Occipital lobe (tissue), 3 donors: ENCODE measurements at places on chromosomes 7 and 10. TPM values are rescaled to one million over a fixed set of nuclear protein-coding genes. Genes with fewer than 3 reads are reported as not detected.

DNA sequence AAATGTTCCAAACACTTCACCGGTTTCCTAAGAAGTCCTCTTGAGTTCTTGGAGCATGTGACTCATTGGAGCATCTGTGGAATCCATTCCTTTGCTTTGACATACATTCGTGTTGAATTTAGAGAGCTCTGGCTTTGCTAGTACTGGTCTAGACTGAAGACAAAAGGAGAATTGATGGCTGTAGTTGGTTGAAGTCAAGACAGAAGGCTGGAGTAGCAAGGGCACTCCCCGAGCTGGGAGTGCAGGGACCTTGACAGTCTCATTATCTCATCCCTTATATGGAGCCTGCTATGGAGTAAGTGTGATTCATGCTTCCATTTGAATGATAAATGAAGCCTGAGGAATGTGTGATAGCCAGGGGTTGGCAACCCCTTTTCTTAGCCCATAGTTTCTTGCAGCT is 1249.1 kb downstream of the TYW1 start:
- no peak for DNase-seq

- DNase-seq: no peak
These were observed 797.2 kb downstream of the TNS3 start for GRCh38 chr7:46784732-46785131.

DNA sequence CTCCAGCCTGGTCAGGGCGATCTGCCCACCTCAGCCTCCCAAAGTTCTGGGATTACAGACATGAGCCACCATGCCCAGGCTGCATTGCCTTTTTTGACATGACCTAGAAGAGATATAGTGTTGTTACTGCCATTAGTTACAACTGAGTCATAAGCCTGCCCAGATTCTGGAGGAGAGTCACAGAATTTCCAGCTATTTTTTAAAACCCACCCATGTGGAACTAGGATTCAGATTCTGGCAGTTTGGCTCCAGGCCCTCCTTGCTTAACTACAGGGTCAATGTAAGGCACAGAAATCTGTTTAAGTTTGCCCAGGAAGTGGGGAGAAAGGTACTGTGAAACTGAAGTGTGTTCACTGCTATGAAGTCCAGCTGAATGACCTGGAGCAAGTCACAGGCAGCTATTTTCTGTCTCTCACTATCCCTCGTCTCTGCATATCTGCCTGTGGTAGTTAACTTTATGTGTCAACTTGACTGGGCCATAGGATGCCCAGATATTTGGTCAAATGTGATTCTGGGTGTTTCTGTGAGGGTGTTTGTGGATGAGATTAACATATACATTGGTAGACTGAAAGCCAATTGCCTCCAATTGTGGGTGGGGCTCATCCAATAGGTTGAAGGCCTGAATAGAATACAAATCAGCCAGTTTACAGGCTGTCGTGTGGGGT is 8.4 kb upstream of the MARVELD1 start:
- no peak for DNase-seq

DNA sequence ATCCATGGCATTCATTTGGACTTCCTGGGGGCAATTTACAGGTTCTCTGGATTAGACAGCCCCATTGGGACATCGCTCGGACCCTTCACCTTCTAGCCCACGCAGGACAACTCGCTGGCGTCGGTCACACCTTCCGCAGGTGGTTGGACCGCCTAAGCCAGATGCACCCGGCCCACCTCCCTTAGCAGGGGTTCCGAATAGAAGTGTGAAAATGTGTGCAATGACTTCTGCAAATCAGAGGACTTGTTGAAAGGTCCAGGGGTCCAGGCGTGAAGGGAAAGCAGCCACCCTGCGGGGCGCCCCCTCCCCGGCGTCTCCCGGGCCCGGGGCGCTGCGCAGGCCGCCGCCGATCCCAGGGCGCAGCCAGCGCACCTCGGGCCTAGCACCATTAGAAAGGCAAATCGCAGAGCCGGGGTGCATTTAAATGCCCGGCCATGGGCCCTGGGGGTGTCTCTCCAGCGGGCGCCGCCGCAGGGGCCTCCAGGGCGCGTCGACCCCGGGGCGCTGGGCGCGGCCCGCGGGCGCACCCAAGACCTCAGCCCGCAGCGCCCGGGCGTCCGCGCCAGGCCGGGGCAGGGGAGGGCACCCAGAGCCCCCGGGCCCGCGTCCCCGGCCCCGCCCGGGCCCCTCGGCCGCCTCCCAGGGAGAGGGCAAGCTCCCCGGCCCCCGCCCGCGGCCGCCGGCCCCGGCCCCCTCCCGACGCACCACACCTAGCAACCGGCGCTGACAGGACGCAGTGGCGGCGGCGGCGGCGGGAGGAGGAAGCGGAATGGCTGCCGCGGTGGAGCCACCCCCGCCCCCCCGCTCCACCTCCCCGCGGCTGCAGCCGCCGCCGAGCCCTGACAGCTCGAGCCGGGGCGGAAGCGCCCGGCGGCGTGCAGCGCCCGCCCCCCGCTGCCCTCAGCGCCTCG is 1.2 kb downstream of the JAZF1 start:
- DNase-seq: peak; percentile 63

GRCh38 chr10:44853148-44853734 is 57.9 kb upstream of the TMEM72 start:
- no peak for DNase-seq

GRCh38 chr7:3551536-3551935 is 250.5 kb downstream of the SDK1 start:
- DNase-seq: no peak

- no peak for DNase-seq
These were observed 11.8 kb downstream of the FAM3C start for GRCh38 chr7:121384265-121384664.

GRCh38 chr7:148318102-148318811 is 272.3 kb upstream of the C7orf33 start:
- no peak for DNase-seq

- DNase-seq: no peak
These were observed 87.4 kb downstream of the WDFY4 start for GRCh38 chr10:48772059-48772458.

DNA sequence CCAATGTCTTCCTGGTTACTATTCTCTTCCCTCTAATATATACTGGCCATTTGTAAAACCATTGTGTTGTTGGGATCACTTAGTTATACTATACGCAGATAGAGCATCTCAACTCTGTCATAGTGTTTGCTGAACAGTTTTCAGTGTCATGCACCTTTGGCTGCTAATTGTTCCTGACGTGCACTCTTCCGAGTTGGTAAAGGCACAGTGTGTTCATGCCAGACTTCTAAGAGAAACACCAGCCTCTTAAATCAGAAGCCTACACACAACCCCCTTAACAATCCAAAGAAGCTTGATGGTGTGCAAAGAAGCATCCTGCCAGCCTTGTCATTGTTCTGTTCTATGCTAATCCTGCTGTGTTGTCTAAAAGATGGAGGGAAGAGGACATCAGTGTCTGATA is 131.1 kb downstream of the MAPK8 start:
- DNase-seq: no peak

RASA4B gene
- 12.8 TPM for total RNA-seq
